Suppressor macrophage (primary cell): ENCODE measurements at places on chromosomes 11 and 22.

GRCh38 chr22:41223535-41223934 lies 17.2 kb downstream of the CHADL start:
- no peak for DNase-seq

GRCh38 chr11:68352591-68352990 lies 40.2 kb downstream of the LRP5 start:
- DNase-seq = no peak

DNA sequence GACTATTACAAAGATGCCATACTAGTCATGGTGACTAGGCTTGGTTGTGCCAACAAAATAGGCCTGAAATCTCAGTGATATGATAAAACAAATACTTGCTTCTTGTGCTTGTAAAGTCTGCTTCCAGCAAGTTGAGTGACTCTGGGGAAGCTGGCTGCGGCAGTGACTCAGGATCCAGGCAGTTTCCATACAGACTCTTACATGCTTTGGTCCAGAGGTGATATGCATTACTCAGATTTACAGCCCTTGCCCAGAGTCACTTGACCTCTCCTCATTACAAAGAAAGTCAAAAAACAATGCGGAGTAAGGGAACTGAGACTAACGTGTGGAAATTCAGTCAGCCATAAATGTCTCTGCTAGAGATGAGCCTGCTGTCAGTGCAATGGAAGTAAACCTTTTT lies 387.5 kb downstream of the KCNA4 start:
- no peak for DNase-seq

DNA sequence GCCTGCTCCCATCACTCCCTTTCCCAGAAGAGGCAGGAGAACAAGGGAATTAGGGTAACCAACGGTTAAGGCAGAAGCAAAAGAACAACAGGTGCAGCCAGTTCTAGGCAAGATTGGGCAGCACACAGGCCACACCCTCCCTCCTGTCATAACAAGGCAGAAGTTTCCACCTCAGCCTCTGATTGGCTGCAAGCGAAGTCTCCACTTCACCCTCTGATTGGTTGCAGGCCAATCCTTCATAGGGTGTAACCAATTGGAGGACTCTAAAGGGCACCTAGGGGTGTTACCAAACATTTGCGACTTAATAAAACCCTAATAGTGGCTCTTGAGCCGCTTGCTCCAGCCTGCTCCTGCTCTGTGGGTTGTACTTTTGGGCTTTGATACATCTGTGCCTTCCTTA lies 153.8 kb downstream of the CACNA1I start:
- DNase-seq = no peak

GRCh38 chr11:77374611-77375031 lies 73.1 kb upstream of the GDPD4 start:
- DNase-seq = no peak

- DNase-seq = no peak
Observed at GRCh38 chr11:20036626-20037335, 123.5 kb downstream of the DBX1 start.
